ENCODE measurements at places on chromosomes 7 and 10. TPM values are rescaled to one million over a fixed set of nuclear protein-coding genes. Genes with fewer than 3 reads are reported as not detected.

DNA sequence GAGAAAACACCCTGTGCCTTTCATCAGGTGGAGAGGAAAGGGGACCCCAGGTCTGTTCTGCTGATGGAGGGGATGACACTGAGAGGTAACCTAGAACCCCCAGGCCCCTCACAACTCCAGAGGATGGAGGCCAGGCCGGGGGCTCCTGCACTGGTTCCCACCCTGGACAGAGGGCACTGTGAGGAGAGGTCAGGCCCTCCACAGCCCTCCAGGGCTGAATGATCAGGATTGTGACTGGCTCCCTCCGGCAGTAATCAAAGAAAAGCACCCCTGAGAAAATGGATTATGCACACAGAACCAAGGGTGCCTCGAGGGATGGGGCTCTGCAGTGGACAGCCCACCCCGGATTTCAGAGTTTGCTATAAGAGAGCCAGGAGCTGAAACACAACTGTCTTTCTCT is 502.8 kb downstream of the TCERG1L start:
- DNase-seq, result no peak

- no peak for DNase-seq
These were observed 40.1 kb upstream of the GNA12 start for GRCh38 chr7:2884161-2884560.

- no peak for DNase-seq
These were observed 18.8 kb downstream of the CAV1 start for GRCh38 chr7:116543664-116544063.

GRCh38 chr10:72885953-72886352 is 7.6 kb upstream of the OIT3 start:
- DNase-seq, result no peak

SYNPO2L gene
- not detected for total RNA-seq

CPA2 gene
- total RNA-seq, result not detected

HIPK2 gene
- 48.8 TPM for total RNA-seq
